Kidney (tissue), 22 donors: ENCODE measurements at places on chromosomes 6 and 20. TPM values are rescaled to one million over a fixed set of nuclear protein-coding genes. Genes with fewer than 3 reads are reported as not detected.

Gene PRSS16
- 5.1 TPM for polyA plus RNA-seq

Gene POLR3F
- 10.6 TPM for polyA plus RNA-seq

Gene ABHD16B
- not detected for polyA plus RNA-seq

Gene HLA-DMB
- 45.5 TPM for polyA plus RNA-seq

Gene LY6G6C
- polyA plus RNA-seq: not detected

Gene HAO1
- 0.86 TPM for polyA plus RNA-seq

Gene TTK
- 0.13 TPM for polyA plus RNA-seq

Gene CLPSL2
- polyA plus RNA-seq: not detected

Gene NMBR
- not detected for polyA plus RNA-seq

Gene SLC17A1
- 109 TPM for polyA plus RNA-seq

Gene ANKRD66
- not detected for polyA plus RNA-seq

Gene NEU1
- 131 TPM for polyA plus RNA-seq

Gene HMGCLL1
- polyA plus RNA-seq: 2.0 TPM

Gene C6orf118
- polyA plus RNA-seq: 0.67 TPM

Gene RXRB
- polyA plus RNA-seq: 35.7 TPM

DNA sequence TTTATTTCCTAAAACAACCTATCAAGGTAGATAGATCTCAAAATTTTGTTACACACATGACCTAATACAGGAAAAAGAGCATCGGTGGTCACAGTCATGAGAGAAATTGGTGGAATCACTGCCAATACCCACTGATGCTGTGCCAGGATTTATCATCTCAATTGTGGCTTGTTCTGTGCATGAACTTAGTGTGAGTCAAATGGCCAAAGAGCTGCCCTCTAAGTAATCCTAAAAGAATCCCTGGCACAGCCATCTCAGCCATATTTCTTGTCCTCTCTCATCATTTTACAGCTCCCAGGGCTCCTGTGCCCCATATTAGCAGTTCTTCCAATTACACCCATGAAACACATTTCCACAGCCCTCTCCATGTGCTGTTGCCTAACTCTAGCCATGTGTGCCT is 6.1 kb downstream of the GSTA5 start:
- no peak for DNase-seq

- DNase-seq: no peak
Measured at GRCh38 chr20:11083841-11084240, 410.0 kb upstream of the JAG1 start.

DNA sequence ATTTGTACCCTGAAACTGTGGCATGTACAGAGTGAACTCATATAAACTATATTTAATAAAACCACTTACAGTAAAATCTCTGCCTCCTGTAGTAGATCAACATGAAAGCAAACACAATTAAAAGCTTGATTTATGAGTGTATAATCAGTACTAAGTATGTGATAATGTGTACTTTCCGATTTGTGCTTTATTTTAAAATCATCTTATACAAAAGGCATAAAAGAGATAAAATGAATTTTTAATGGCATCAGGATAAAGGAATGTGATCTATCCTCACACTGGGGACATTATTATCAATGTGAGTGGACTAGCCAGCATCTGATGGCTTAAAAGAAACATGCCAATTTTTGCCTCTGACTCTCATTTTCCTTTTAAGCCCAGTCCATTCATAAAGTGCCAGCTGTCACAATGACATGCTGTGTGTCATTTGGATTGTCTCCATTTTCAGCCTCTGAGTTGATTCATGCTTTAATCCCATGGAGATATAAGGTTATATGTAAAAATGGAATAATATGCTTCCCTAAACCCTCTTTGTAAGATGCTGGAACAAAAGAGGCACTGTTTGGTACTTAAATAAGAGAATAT is 831.6 kb upstream of the EYS start:
- DNase-seq: no peak

- DNase-seq: no peak
Measured at GRCh38 chr6:34463849-34464248, 2.0 kb upstream of the PACSIN1 start.

GRCh38 chr20:5680192-5680591 is 70.0 kb upstream of the SHLD1 start:
- no peak for DNase-seq

DNA sequence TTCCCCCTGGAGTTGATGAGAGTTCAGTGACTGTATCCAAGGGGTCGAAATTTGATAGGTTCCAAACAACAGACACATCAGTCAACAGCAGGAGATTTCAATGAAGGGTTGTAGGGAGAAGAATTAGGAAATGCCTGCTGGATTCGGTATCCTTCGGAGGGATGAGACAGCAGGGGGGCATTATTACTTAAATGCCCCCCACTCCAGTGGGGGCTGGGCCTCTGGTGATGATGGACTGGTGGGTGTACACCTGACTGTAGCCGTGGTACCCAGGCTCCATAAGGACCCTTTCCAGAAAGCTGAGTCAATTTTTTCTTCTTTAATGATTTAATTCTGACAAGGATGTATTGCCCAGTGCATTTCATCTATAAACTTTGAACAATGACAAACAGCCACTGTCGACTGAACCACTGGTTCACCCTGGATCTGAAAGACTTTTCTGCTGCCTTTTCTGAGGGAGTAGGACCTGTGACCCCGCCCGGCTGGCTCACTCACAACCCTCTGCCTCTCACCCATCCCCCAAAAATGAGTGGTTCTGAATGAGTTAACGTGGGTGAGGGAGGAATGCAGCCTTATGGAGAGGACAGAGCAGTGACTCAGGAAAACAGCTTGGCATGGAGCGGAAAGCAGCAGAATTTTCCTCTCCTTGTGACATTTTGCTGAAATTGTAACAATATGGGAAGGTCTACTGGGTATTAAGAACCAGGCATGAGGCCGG is 41.0 kb downstream of the ZMYND8 start:
- peak; percentile 85 for DNase-seq

GRCh38 chr20:14701326-14701725 is 363.9 kb upstream of the FLRT3 start:
- DNase-seq: no peak

- peak; percentile 56 for DNase-seq
Measured at GRCh38 chr20:35306931-35307517, 14.8 kb upstream of the FAM83C start.

- DNase-seq: no peak
Measured at GRCh38 chr6:16333580-16333979, 95.2 kb downstream of the GMPR start.

DNA sequence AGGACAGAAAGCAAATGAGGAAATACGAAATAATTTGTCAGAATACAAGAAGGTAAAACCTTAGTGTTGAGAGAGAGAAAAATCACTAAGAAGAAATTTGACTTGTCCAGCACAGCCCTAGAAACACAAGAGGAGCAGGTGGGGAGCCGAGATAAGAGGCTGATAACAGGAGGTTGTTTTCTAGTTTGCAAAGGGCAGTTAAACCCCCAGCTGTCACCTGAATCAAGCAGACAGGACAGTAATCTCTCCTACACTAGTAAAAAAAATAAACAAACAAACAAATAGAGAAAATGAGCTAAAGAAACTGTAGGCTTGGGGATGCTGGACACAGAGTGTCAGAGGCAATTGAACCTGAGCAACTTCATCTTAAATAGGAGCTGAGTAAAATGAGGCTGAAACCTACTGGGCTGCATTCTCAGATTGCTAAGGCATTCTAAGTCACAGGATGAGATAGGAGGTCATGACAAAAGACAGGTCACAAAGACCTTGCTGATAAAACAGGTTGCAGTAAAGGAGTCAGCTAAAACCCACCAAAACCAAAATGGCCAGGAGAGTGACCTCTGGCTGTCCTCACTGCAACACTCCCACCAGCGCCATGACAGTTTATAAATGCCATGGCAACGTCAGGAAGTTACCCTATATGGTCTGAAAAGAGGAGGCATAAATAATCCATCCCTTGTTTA is 40.4 kb downstream of the FAM184A start:
- no peak for DNase-seq

- no peak for DNase-seq
Measured at GRCh38 chr6:7112741-7113313, 5.1 kb downstream of the RREB1 start.

DNA sequence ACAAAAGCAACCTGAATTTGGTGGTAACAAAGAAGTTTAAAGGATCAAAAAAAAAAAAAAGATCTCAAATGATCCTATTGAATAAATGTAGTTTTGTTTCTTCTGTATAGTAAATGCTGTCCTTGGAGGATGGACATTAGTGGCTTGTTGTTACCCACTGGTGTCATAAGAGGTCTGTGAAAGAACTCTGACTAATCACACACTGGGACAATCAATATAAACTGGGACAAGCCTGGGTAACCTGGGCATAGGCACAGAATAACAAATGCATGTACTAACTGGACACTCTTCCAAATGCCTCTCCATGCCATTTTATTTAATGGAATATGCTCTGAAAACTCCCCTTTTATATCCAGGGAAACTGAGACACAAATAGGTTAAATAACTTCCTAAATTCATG is 241.4 kb downstream of the DOK5 start:
- no peak for DNase-seq

- no peak for DNase-seq
Measured at GRCh38 chr6:89954721-89955148, 60.5 kb downstream of the GJA10 start.

DNA sequence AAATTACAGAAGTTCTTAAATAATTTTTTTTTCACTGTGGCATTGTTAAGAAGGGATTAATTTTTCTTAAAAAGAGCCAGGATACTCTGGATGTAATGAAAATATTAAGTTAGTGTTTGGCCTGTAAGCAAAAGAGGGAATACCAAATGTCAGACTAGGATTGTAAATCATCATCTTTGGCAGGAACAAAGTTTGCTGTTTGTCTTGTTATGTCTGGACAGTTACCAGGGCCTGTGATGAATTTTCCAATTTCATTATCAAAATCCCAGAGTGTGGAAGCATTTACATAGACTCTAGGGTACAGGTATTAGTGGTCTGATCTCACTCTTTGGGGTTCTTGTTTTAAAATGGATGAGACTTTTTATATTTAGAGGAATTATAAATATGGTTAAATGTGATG is 26.1 kb downstream of the CEP57L1 start:
- DNase-seq: no peak

DNA sequence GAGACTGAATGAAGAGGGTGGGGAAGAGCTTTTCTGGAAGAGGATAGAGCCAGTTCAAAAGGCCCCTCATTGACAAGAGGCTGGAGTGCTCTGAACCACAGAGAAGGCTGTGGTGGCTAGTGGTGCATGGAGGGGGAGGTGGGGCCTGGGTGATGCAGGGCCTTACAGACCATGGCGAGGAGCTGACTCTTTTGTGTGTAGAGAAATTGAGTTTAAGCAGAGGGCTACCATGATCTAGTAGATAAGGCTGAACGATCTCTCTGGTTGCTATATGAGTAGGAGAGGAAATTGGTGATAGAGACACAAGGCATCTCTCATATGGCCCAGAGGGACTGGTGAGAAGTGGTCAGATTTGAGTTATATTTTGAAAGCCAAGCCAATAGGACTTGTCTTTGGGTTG is 137.6 kb downstream of the UST start:
- DNase-seq: no peak

- DNase-seq: no peak
Measured at GRCh38 chr20:11304795-11305194, 612.9 kb upstream of the BTBD3 start.

GRCh38 chr6:2542858-2543218 is 207.9 kb downstream of the MYLK4 start:
- DNase-seq: no peak

DNA sequence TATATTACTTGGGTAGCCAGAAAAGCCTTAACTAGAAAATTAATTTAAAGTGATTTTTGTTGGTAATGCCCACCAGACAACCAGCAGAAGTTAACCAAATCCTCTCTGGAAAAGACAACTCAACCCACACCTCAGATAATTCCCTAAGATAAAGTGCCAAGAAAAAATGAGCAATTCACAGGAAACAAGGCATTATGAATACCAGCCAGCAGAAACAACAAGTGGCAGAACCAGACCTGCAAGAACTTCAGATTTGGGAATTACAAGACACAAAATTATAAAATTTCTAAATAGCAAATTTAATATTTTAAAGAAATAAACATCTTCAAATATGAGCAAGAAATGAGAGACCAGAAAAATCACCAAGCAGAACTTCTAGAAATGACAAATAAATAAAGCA is 80.0 kb upstream of the MRPS10 start:
- DNase-seq: no peak

GRCh38 chr6:56046576-56046975 is 171.2 kb upstream of the BMP5 start:
- no peak for DNase-seq

GRCh38 chr6:22043284-22043962 is 253.4 kb downstream of the PRL start:
- DNase-seq: no peak

DNA sequence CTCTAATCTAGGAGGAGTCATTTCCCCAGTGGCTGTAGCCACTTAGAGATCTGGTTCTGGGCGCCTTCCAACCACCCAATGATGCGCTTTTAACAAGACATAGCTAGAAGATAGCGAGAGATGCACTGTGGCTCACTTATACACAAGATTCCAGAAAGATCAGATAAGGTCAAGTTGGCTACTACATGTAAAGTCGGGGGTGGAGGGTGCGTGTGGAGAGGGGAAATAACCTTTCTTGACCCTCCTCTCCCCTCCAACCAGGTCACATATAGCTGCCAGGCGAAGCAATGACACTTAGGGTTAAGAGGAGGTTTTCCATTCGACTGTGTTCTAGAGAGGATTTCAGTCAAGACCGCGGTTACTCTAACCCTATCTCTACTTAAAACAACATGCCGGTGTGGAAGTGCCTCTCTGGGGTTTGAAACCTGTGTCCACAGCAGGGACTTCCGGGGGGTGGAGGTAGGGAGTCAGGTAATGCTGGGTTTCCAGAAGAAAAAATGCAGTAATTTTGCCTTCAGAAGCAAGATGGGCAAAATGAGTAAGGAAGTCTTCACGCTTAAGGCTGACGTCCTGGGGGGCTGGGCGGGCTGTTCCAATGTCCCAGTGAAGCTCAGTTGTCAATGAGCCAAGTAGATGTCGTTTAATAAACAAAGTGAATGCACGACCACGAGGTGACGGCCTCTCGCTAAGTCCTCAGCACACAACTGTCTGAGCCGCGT is 1.8 kb upstream of the SIM1 start:
- no peak for DNase-seq

- DNase-seq: peak; percentile 35
Measured at GRCh38 chr20:57919049-57919448, 209.2 kb upstream of the PMEPA1 start.

GRCh38 chr20:54573838-54574237 is 98.4 kb downstream of the DOK5 start:
- no peak for DNase-seq

- DNase-seq: no peak
Measured at GRCh38 chr6:26057899-26058298, 29.3 kb upstream of the HFE start.

- DNase-seq: no peak
Measured at GRCh38 chr6:116036075-116036773, 24.5 kb downstream of the FRK start.

GRCh38 chr6:24284006-24284405 is 73.9 kb downstream of the DCDC2 start:
- no peak for DNase-seq

DNA sequence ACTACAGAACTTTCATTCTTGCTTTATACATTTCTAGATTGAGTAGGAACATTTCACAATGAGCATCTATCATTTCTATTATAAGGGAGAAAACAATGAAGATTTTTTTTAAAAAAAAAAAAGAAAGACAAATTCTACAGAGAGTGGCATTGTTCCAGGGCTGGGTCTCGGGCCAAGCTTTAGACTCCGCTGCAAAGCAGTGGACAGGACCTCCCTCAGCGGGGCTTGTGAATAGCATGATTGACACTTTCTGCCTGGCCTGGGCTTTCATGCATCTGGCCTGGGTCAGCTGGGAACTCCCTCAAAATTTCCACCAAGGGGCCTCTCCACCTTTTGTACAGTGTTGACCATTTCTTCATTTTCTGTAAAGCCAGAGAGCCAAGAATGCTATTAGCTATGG is 55.8 kb upstream of the HIVEP2 start:
- DNase-seq: no peak

- no peak for DNase-seq
Measured at GRCh38 chr6:4929097-4929718, 74.6 kb downstream of the RPP40 start.
